ENCODE measurements at places on chromosomes 3 and 15.

DNA sequence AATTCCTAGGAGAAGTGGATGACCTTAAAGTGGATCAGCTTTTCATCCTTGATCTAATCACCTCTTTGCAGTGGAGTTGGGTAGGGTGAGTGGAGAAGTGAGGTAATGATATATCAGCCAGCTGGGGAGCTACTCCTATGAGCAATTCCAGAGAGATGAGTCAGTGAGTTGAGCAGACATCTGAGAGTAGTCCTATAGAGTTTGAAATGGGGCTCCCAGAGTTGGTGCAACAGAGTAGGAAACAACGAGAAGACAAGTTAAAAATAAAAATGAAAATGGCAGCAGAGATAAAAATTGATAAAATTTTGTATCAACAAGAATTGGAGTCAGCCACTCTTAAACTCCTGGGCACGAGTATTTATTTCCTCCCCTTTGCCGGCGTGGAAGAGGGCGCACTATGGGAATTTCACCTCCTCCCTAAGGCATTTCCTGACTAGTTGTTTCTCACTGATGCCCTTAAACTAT is 150.8 kb upstream of the DPH6 start:
- no peak for DNase-seq

DNA sequence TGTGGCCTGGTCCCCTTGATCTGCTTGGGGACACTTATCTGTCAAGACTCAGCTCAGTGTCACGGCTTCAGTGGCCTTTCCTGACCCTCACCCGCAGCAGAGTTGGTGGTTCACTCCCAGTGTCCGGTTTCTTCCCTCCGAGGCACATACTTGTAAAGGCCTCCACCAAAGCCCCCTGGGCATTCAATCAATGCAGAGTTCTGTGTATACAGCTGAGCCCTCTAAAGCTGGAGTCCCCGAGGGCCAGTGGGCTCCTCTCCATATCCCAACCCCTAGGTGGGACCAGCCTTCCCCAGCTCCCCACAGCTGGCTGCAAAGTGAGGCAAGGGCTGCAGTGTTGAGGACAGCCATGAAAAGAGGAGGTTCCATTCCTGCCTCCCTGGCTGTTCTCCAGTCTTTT is 70.9 kb upstream of the RGMA start:
- DNase-seq: no peak

DNA sequence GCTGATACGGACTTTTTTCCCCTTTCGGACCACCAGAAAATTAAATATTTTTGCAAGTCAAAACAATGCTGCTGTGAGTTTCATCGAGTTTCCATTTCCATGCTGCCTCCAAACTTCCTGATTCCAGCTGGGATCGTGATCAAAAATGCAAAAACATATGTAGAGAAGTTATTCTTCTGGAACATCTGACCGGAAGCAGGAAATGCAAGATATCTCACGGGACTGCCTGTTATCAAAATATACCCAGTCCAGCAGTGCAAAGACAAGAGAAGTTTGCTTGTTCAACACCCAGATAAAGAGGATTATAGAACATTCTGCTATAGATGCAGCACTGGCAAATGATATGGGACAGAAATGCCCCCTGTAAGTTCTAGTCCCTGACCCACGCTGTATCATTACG is 726.7 kb upstream of the NR2F2 start:
- DNase-seq: no peak

- DNase-seq: no peak
These were observed 54.1 kb upstream of the TBC1D23 start for GRCh38 chr3:100206687-100207086.

DNA sequence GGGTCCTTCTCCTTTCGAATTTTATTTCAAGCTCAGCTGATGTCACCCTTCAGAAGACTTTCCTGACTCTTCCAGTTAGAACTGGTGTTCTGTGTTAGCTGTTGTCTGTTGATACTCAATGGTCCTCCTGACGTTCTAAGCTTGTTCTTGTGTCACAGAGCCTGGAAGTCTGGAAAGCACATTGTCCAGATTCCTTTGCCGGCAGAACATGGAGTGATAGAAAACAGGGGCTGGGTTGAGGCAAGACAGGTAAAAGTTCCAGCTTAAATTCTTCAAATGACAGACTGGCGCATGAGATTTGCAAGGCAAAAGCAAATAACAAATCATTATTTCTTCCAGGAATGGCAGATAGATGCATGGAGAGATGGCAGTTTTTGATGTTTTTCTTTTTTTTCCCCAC is 102.0 kb upstream of the CLSTN2 start:
- DNase-seq: no peak

- no peak for DNase-seq
These were observed 16.6 kb upstream of the LOXL1 start for GRCh38 chr15:73909651-73910050.
